ENCODE measurements at places on chromosomes 2 and 18.

- no peak for DNase-seq
Observed at GRCh38 chr2:66830881-66831280, 396.0 kb downstream of the MEIS1 start.

DNA sequence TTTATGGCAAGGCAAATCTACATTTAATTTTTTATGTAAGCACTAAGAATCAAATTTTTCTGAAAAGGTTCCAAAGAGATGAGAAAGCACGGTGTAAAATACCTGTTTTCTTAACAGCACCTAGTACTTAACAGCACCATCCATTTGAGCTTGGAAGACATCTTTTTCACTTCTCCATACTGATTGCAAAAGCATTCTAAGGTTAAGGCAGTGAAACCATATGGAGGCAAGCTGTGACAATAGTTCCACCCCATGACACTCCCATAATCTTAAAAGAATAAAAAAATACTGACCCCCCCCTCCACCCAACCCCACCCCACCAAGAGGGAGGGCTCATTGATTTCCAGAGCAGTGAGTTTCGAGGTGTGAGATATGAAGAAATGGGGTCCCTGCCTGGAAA is 60.6 kb downstream of the ZCCHC2 start:
- no peak for DNase-seq

- no peak for DNase-seq
Observed at GRCh38 chr2:206688990-206689389, 29.2 kb downstream of the DYTN start.

DNA sequence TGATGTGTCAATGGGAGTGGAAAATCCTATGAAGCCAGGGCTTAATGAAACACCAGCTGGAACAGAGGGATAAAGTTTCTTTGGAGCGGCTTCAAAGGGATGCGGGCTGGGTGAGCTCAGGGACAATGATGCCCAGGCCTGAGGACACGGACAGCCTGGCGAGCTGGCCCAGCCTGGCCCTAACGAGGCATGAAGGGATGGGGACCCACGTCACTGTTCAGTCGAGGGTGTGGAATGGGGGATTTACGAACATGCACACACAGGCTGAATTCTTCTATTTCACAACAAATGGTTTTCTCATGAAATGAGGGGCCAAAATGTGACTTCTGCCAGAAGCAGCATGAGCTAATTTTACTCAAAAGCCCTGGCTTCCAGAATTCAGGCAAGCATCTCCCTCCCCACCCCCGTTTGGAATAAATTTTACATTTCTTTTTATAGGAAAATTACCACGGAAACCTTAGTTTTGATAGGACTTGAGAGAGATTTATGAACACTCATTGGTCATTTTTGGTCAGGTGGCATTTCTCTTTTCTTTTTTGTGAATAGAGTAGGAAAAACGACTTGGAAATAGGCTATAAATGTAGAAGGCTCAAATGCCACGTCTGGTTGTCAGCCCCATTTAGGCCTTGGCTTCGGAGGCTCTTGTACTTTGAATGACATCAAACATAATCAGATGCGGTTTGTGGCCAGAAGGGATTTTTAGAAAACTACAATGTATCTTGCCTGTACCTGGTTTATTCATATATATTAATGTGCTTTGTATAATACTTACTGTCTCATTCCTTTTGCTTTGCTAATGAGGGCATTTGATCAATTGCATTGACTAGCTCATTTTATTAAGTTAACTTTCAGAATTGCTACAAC is 893.8 kb upstream of the CELF4 start:
- no peak for DNase-seq

DNA sequence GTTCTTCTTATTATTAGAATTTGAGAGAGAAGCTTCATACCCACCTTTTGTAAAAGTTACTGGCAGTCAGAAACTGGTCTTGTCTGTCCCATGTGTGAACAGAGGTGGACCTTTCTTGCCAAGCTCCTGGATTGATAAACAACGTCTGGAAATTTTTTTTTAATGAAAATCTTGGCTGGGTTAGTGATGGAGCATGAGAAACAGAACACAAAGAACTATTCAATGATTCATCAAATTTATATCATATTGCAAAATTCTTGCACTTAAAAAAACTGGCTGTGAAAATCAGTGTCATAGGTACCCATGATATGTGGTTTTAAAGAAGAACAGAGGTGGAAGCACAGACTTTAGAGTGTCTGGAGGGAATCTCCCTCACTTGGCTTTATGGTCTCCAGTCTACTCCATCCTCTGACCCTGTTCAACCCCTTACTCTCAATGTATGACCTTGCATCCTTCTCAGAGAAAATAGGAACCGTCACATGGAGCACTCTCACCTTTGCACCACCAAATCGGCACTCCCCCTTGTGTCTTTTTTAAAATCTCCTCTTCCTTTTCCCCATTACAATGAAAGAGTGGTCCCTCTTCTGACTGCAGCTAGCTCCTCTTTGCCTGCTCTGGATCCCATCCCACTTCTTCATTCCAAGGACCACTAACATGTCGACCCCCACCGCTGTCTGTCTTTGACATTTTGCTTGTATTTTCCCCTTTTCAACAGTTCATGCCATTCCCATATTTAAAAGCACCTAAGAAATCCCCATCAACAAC is 58.2 kb downstream of the COPS8 start:
- DNase-seq = no peak

- no peak for DNase-seq
Observed at GRCh38 chr2:985317-985898, 34.8 kb downstream of the SNTG2 start.

DNA sequence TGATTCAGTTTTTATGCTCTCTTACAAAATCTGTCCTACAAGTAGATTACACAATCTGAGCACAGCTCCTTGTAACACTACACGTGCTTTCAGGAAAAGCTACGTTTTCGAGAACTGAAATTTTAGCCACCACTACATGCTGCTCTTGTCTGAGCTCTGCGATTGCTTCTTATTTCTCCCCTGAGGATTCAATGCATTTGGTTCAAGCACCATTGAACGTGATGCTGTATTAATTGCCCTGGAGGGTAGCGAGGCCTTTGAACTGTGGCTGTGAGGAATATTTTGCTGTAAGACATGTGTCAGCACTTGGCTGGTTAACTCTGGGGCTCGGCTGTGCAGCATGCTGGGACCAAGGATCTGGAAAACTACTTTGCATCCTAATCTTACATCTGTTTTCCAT is 405.8 kb downstream of the EPHA4 start:
- DNase-seq = no peak

GRCh38 chr2:30363406-30363805 is 83.6 kb upstream of the LCLAT1 start:
- DNase-seq = no peak

- DNase-seq = no peak
Observed at GRCh38 chr2:94997981-94998930, 27.3 kb upstream of the MAL start.

DNA sequence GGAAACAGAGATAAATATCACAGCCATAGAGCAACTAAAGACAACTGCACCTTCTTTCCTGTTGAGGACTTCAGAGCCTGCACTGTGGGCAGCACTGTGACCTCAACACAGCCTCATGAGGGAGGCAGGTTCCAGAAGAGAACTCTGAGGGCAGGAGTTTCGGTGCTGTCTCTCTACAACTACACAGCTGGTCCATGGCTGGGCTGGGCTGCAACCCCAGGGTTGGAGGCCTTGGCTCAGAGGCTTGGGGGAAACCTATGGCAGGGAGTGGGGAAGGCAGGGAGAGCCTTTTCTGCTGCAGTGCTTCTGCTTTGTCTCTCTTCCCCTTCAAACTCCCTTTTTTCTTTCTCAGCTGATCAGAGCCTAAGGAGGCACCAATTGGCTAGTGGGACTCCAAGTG is 66.5 kb downstream of the MRO start:
- no peak for DNase-seq

DNA sequence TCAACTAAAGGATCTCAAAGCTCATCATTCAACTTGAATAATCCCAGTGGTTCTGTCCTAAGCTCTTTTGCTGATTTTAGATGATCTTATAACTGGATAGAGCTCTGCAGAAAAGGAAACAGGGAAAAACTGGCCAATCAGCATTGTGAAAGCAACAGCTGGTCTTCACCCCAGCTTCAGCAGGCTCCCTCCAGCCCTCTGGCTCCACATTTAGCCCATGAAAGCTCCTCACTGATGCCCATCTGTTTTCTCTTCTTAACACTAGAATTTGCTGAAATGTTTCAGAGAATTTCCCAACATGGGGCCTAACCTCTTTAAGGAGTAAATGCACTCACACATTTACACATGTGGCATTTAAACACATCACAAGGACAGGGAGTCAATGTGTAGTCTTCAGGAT is 223.3 kb downstream of the CNTNAP5 start:
- no peak for DNase-seq

DNA sequence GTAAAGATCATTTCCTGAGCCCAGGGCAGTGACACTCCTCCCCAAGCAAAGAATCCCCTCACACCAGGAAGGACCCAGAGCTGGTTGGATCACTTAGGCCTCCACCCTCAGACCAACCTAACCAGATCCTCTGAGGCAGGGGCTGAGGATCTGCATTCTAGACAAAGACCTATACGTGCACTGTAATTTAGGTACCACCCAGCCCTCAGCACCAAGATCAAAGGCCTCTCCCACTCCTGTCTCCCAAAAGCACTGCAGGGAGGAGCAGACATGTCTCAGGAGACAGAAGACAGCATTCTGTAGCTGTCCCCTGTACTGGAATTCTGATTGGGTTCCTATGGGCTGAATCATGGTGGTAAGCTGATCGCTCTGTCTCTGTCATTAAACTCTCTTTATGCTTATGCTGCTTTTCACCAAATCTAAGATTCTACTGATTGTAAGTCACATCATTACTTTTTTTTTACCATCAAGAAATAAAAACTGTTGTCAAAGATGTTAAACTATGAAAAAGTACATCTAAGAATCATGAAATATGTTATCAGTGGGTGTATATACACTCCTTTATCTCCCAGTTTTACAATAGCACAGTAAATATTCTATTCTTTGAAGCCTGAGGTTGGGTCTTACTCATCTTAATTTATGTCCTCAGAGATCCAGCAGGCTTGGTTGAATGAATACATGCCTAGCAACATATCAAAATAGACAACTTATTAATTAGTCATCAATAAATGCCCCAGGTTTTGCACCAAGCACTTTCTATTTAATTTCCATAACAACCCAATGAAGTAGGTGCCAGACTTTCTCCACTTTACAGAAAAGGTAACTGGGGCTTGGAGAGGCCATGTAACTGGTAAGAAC is 28.3 kb downstream of the MCFD2 start:
- DNase-seq = no peak

GRCh38 chr2:16015210-16015902 is 75.0 kb downstream of the MYCN start:
- no peak for DNase-seq

All from GM13976 (cell line).